Activated naive CD8-positive, alpha-beta T cell treated with anti-CD3 and anti-CD28 coated beads for 36 hours (primary cell): ENCODE measurements at places on chromosomes 16 and 17. TPM values are rescaled to one million over a fixed set of nuclear protein-coding genes. Genes with fewer than 3 reads are reported as not detected.

DNA sequence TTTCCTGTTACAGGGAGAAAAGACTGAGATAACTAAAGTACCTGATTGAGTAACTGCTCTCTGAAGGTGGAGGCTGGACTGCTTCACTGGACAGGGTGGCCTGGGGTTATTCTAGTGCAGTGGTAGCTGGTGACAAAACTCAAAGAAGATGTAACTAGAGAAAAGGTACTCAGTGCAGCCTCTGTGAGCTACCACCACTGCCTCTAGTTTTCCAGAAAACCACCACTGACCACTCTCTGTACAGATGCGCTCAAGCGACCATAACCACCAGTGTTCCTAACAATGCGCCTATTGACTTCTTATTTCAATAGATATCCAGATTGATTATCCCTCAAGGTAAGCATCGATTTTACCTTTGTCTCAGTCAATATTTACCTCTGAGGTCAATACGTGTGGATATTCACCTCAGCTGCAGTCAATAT is 492.2 kb downstream of the WWOX start:
- no peak for DNase-seq

GRCh38 chr16:30585022-30585399 is 486 bp downstream of the ZNF785 start:
- no peak for DNase-seq

- DNase-seq = no peak
Observed at GRCh38 chr16:2058420-2058819, 10.6 kb downstream of the TSC2 start.

- DNase-seq = no peak
Observed at GRCh38 chr16:11964761-11965551, at the start of gene TNFRSF17. TNFRSF17 (plus strand) TSS chr16:11965210; CDS start chr16:11965325, 115 bp downstream.

- no peak for DNase-seq
Observed at GRCh38 chr17:42519546-42520491, 16.2 kb upstream of the NAGLU start.

- no peak for DNase-seq
Observed at GRCh38 chr17:80262775-80263244, 2.2 kb downstream of the RNF213 start.

DNA sequence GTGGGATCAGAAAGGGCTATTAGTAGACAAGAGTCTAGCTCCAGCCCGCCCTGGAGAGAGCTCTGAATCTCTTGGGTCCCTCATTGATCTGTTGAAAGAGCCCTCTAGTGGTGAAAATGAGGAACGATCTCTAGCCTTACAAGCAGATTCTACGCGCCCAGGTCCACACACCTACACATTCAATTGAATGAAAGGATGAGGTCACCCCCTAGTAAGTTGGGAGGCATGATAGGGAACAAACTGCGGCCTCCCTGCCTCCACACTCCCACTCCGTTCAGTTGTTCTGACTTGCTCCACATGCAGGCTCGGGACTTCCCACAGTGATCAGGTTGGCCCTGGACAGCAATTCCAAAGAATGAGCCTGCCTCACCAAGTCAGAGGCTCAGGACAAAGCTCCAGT is 2.9 kb upstream of the CACNG3 start:
- DNase-seq = peak; percentile 10

DNA sequence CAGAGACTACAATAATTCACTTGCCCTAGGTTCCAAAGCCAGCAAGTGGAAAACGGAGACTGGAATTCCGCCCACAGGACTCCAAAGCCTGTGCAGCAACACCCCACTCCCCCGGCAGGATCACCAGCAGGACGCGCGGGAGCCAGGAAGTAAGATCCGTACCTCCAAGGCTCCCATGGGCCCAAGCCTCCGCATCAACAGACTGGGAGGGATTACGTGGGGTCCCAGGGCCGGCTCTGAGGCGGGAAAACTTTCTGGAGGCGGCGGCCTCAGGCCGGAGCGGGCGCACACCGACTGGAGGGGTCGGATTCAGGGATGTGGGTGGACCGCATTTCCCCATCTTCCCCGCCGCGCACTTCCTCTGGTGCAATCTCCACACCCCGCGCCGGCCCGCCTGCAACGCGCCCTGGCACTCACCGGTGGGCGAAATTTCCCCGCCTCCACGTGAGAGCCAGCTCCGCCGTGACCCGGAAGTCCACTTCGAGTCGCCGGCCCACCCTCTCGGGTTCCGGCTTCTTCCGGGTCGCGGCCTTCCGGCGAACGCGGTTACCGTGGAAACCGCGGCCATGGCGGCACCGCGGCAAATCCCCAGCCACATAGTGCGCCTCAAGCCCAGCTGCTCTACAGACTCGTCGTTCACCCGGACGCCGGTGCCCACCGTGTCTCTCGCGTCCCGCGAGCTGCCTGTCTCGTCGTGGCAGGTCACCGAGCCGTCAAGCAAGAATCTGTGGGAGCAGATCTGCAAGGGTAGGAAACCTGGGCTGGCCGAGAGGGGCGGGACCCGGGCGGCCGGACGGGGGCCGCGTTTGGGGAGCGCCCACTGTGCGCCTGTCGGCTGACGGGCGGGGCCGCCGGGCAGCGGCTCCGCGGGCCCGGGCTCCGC is at the start of the genes IQCK and KNOP1:
TSS of gene IQCK (plus strand) at position 531 of the 883 bp plus-strand sequence. CDS start at position 567, 36 bp downstream.
TSS of gene KNOP1 (minus strand) at position 487 of the 883 bp plus-strand sequence. CDS start 3,192 bp downstream, outside the sequence.
- peak; percentile 93 for DNase-seq

GRCh38 chr16:57863434-57864160 is 61.3 kb upstream of the KIFC3 start:
- DNase-seq = no peak

DNA sequence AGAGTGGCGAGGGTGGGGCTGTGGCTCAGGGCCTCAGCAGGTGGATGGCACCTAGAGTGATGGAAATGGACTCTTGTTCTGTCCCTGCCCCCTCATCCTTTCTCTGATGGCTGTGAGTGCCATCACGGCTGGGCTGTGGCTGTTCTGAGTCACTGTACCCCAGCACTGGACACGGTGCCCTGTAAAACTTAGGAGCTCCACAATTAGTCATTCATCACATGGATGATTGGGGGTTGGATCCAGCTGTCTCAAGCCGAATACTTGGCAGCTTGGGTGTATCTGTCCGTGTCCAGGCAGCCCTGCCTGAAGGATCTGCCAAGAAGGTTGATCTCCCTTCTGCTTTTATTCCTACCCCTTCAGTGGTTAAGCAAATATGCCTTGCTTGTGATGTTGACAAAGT is 295.5 kb upstream of the EEF2KMT start:
- no peak for DNase-seq

DNA sequence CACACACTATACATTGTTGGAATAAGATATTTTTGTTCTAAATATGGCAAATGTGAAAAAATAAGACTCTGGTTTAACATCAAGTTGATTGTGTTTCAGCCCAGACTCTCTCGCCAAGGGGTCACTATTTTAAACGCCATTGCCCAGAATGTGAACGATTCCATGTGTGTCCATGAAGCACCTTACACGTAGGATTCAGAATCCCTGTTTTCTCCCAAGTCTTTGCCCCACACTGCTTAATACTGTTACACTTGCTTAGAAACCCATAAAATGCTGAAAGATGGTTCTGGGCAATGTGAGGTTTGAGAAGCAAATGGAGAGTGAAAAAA is 7.7 kb downstream of the HS3ST3B1 start:
- no peak for DNase-seq

- no peak for DNase-seq
Observed at GRCh38 chr16:66701516-66701915, 5.0 kb upstream of the CMTM4 start.

- DNase-seq = no peak
Observed at GRCh38 chr16:69769404-69769803, 7.3 kb downstream of the WWP2 start.

DNA sequence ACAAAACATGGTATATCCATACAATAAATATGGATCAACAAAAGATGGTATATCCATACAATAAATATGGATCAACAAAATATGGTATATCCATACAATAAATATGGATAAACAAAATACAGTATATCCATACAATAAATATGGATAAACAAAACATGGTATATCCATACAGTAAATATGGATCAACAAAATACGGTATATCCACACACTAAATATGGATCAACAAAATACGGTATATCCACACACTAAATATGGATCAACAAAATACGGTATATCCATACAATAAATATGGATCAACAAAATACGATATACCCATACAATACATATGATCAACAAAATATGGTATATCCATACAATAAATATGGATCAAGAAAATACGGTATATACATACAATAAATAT is 8.1 kb downstream of the METTL16 start:
- no peak for DNase-seq

GRCh38 chr17:55444471-55445441 is 23.1 kb upstream of the MMD start:
- DNase-seq = no peak

- no peak for DNase-seq
Observed at GRCh38 chr16:81242977-81243618, 4.6 kb downstream of the BCO1 start.

- no peak for DNase-seq
Observed at GRCh38 chr17:68627956-68628575, 26.9 kb upstream of the FAM20A start.

DNA sequence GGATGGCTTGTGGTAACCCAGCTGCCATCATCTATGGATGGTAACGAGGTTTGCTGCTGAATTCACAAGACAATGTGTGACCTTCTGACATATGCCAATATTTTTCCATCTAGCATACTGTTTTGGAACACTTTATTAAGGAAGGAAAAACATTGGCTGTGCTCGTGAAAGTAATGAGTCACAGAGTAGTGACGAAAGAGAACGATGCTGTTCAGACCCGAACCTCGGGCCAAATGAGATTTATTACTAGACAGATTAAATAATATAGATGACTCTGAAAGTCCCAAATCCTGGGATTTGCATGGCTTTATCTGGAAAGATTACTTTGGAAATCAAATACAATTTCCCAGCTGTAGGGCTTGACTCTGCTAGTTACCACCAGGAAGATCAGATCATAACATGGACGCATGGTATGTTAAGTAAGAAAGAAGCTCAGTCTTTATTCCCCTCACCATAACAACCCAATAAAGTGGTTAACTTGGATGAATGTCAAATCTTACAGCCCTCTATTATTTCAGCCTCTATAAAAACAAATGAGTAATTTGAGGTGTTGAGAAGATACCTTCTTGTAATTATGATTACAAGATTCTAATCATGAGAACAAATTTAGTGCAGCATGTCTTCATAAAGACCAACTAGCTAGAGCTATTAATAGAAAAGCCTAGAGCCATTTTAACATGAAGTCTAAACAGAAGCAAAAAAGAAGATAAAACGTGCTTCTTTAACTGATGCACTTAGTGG is 32.6 kb downstream of the ERN1 start:
- DNase-seq = no peak

GRCh38 chr16:67052399-67052798 is 23.4 kb downstream of the CBFB start:
- no peak for DNase-seq

DNA sequence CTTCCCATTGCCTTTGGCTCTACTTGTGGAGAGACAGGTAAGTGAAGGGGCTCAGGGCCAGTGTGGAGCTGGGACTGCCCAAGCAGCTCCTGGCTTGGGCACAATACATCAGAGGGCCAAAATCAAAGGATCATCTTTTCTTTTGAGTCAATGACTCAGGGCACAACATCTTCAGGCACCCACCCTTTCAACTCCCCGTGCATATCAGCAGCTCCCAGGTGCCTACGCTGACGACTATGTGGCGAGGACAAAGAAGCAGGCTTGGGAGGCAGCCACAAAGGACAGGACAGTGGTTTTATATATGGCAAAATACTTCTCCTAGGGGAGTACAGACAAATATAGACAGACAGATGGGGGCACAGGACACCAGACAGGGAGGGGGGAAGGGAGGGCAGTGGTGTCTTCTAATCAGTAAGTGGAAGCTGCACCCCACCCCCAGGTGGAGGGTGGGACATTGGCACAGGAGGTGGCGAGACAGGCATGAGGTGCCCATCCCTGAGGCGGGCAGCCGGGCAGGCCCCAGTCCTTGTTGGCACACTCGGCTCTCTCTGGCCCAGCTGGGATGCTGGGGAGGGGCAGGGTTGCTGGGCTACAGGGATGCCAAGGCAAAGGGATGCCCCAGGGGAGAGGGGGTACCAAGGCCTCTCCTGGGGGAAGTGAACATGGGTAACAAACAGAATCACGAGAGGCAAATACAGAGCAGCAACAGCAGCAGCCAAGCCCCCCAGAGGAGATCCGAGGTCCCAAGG is 7.7 kb upstream of the ARL5C start:
- DNase-seq = no peak

DNA sequence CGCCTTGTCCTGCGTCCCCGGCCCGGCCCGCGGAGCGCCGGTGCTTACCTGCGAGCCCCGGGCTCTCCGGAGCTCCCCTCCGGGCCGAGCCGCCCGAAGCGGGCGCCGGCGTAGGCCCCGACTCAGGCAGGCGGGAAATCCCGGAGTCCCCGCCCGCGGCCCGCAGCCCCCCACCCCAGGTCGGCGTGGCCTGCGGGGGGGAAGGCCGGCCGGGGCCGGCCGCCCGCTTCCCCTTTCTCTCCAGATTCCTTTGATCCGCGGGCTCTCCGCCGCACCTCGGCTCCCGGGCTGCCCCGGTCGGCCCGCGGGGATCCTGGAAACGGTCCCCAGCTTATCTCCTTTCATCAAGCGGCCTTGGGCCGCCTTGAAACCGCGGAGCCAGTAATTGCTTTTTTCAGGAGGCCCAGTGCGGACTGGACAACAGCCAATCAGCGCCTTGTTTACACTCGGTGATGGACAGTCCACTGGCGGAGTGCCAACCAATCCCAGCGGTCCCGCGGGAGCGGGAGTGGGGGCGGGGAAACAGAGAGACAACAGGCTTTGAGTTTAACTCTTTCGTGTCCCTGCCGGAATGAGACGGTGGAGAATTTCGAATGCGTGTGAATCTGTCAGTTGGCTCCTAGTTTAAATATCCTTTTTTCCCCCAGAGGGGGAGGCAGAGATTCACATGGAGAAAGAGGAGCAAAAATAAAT is 1.4 kb upstream of the BAHCC1 start:
- DNase-seq = peak; percentile 81

GRCh38 chr17:59621771-59622170 is 2.1 kb downstream of the CLTC start:
- no peak for DNase-seq

GRCh38 chr16:53542283-53542682 is 39.3 kb upstream of the AKTIP start:
- no peak for DNase-seq

Gene CDR2L
- total RNA-seq = 1.2 TPM

Gene KRT36
- not detected for total RNA-seq

Gene ACSM5
- total RNA-seq = not detected

Gene C17orf100
- total RNA-seq = 1.4 TPM

Gene CCDC154
- total RNA-seq = 1.3 TPM

Gene ZPBP2
- not detected for total RNA-seq

Gene NPTX1
- total RNA-seq = 6.2 TPM

Gene SRRM2
- total RNA-seq = 460 TPM

Gene TMEM92
- total RNA-seq = not detected
